ENCODE measurements at places on chromosomes 11 and 22. TPM values are rescaled to one million over a fixed set of nuclear protein-coding genes. Genes with fewer than 3 reads are reported as not detected.

The RNASEH2C gene
- total RNA-seq = 71.1 TPM

DNA sequence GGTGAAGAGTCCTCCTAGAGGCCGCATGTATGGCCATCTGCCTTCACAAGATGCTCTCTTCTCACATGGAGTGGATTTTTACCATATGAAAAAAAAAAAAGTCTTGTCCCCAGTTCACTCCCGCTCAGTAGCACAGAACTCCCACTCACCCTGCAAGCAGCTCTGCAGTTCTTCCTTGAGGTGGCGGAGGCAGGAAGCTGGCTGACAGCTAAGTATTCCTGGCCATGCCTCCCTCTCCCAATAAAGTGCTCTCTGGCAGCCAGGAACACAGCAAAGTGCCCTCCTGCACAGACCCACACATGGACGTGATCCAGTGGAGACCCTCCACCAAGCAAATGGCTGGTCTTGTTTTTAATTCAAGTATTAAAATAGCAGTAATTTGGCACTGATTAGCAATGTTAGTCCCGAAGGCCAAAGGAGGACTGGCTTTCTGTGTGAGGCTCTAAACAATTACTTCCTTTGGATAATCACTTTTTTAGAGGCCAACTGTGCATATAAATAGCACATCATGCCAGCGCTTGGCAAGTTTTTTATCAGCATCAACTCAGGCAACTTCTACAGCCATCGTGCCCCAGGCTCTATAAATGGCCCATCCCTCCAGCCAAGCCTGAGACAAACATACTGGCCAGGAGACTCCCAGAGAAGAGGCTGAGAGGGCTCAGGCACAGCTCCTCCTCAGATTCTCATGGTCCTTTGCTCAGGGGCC is 413.6 kb downstream of the OPCML start:
- no peak for DNase-seq
- H3K36me3 ChIP-seq = no peaks in the 10 kb centered on the region
- H3K4me1 ChIP-seq = no peaks in the 10 kb centered on the region
- H3K27me3 ChIP-seq = no peaks in the 10 kb centered on the region

DNA sequence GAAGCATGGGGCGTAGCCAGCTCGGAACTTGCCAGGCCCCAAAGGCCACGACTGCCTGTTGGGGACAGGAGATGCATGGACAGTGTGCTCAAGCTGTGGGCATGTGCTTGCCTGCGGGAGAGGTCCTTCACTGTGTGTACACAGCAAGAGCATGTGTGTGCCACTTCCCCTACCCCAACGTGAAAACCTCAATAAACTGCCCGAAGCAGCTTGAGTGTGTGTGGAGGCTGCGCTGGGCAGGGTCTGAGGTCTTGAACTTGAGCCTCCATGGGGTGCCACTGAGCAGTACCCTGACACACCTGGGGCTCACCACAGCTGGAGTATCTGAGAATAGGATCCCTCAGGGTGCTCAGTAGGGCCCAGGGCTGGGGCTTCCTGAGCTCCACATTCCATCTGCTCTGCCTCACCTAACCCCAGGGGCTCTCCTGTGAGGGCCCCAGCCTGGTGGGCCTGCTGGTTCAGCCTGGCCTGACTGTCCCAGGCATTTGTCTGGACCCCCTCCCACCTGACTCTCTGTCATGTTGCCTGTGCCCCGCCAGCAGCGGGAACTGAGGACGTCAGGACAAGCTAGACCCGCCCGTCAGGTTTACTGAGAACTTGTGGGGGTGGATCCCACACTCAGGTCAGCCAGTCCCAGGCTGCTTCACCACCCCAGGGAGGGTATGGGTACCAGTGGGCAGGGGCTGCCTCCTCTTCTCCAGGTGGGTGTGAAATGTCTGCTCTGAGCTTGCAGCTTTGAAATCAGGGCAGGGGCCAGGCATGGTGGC is 3.2 kb downstream of the RASSF7 start:
- no peak overlapping the region for H3K4me3 ChIP-seq
- no peaks in the 10 kb centered on the region for H3K36me3 ChIP-seq
- H3K27ac ChIP-seq = no peak overlapping the region
- H3K27me3 ChIP-seq = no peaks in the 10 kb centered on the region

DNA sequence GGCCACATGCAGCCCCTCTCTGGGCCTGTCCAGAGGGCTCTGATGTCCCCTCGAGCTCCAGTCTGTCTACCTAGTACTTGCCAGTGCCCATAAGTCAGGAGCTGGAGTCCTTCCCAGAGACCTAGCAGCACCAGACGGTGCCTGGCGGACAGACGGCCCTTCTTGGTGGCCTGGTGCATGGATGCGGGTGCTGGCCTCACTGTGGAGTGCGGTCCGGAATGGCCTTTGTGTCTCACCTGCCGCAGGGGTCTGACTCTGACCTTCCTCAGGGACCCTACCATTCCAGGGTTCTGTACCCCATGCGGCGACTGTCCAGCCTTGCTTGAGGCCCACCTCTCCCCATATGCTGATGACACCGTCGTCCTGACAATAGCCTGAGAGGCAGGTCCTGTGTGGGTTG is 29.4 kb upstream of the SMIM38 start:
- DNase-seq = no peak
- no peak overlapping the region for H3K4me3 ChIP-seq
- no peaks in the 10 kb centered on the region for H3K27me3 ChIP-seq
- H3K27ac ChIP-seq = no peak overlapping the region

- no peaks in the 10 kb centered on the region for H3K27me3 ChIP-seq
- no peak for DNase-seq
- H3K27ac ChIP-seq = peak overlapping the region; percentile 47
- peaks cover 35% of the 10 kb centered on the region for H3K4me1 ChIP-seq
Measured at GRCh38 chr11:43997022-43997660, 50.6 kb upstream of the ACCSL start.

GRCh38 chr22:37290737-37291136 is 8.4 kb downstream of the CYTH4 start:
- H3K36me3 ChIP-seq = no peaks in the 10 kb centered on the region

- no peak for DNase-seq
- H3K27ac ChIP-seq = no peak overlapping the region
- no peak overlapping the region for H3K4me3 ChIP-seq
- H3K27me3 ChIP-seq = no peaks in the 10 kb centered on the region
Measured at GRCh38 chr22:25774575-25775026, 32.6 kb downstream of the MYO18B start.

DNA sequence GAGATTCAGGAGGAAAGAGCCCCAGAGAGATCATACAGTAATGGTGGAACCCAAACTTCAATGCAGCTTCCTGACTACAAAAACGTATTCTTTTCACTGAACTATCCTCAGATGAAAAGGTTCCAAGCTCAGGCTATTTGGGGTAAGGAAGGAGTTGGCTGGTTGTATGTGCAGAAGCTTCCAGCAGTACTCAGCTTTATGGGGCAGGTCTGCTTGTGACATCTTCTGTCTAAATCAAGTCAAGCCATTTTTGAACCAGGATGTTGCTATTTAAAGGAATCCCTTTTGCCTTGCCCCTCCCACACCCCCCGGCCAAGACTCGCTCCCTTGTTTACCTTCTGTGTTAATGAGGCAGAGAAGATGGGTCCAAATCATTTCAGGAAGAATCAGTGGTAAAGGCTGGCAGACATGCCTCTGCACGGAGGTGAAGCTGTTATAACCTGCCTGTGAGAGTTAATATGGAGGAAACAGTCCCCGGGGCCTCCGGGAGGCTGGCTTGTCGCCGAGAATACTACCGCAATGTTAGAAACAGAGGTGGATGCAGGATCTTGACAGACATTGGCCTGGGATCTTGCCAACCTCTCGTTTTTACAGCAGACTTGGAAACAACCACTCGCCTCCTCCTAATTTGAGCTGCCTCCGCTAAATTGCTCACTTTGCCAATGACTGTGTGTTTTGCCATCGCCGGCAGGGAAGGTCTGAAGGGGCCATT is 45.4 kb downstream of the TIMP3 start:
- H3K36me3 ChIP-seq = no peaks in the 10 kb centered on the region
- no peaks in the 10 kb centered on the region for H3K27me3 ChIP-seq
- peaks cover 38% of the 10 kb centered on the region for H3K4me1 ChIP-seq
- H3K27ac ChIP-seq = no peak overlapping the region

DNA sequence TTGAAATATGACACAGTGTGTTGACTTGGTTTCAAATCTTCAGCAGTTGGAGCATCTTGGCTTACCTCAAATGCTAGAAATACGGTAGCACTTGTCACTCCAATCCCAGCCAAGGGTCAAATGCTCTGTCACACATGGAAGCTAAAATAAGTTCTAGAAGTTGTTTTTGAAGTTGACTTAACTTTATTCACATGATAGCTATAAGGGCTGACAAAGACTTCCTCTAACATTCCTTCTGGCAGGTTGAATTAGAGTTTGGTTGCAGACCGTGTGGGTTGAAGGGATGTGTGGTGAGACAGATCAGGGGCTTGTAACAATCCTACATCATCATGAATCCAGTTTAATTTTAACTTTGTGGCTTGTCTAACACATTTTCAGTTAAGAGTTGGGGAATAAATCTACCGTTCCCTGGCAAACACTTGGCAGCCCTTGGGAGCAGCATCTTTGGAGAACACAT is 4.6 kb downstream of the SLN start:
- H3K4me3 ChIP-seq = no peak overlapping the region
- no peaks in the 10 kb centered on the region for H3K4me1 ChIP-seq
- no peak for DNase-seq
- H3K36me3 ChIP-seq = no peaks in the 10 kb centered on the region
- H3K27me3 ChIP-seq = no peaks in the 10 kb centered on the region

GRCh38 chr22:36387709-36387958 is 133 bp downstream of the MYH9 start:
- no peaks in the 10 kb centered on the region for H3K27me3 ChIP-seq
- no peak for DNase-seq
- H3K4me3 ChIP-seq = peak overlapping the region; percentile 80
- peak overlapping the region; percentile 84 for H3K27ac ChIP-seq
- peaks cover 20% of the 10 kb centered on the region for H3K4me1 ChIP-seq
